ENCODE measurements at places on chromosomes 4 and X. TPM values are rescaled to one million over a fixed set of nuclear protein-coding genes. Genes with fewer than 3 reads are reported as not detected.

DNA sequence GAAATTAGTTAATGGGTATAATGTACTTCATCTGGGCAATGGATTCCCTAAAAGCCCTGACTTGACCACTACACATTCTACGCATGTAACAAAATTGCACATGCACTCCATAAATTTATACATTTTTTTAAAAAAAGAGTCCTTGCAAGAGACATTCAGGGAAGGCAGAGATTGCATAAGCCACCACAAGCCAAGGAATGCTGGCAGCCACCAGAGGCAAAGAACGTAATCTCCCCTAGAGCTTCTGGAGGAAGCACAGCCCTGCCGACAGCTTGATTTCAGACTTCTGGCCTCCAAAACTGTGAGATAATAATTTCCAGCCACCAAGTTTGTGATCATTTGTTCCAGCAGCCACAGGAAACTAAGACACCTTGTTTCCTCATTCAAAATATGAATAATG lies 185.6 kb upstream of the GALNT7 start:
- no peak for DNase-seq

DNA sequence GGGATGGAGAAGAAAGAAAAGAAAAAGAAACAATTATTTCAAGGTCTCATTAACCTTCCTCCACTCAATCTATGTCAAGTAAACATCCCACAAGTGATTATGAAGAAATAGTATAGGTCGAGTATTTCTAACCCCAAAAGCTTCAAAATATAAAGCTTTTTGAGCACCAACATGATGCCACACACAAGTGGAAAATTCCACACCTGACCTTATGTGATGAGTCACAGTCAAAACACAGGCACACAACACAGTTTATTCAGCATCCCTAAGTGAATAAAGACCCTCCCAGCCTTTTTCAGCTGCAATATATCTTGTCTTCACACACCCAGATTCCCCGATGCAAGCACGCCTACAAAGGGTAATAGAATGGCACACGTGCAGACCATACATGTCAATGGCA lies 51.7 kb upstream of the VEGFC start:
- no peak for DNase-seq

DNA sequence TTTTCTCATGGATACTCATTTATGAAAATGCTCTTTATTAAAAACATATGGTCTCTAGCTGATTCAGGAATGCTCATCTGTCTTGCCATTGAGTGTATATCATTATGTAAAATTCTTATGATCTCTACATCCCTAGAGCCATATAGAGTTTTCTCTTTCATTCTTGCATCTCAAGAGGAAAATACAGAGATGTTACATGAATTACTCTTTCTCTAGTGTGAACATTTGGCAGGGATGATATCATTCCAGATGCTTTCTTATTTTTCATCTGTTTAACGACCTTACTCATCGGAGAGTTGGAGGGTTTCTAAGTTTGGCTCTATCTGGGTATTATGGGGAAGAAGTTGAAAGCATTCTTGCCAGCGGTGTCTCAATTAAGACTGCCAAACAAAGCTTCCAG lies 202.9 kb upstream of the SLC7A11 start:
- no peak for DNase-seq

DNA sequence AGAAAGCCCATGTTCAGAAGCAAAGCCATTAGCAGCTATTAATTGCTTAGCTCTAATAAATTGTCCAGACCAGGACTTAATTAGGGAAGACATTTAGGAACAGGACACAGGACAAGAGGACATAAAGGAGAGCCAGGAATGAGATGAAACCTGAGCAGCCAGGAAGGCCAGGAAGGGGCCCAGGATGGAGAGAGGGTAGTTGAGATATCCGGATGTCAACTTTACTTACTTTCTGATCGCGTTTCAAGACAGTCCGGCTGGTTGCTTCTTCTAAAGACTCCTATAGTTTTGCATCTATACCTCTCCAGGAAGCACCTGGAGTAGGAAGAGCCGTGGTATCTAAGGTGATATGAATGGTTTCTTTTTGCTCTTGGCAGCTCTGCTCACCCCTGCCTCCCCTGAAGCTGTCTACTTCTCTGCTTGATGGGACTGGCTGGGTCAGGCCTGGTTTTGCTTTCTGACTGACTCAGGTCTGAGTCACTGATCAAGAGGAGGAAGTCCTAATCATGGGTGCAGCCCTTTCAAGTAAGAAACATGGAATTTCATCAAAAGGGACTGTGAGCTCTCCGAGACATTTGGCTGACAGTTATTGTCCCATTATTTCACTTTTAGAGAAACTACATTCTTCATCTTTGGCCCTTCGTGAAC lies 733.3 kb downstream of the RPA4 start:
- no peak for DNase-seq

Gene POLR2B
- total RNA-seq: 81.8 TPM

Gene SORBS2
- 47.7 TPM for total RNA-seq

Data from testis (tissue), 5 donors.